Effector memory CD8-positive, alpha-beta T cell (primary cell): ENCODE measurements at places on chromosomes 2 and 18.

DNA sequence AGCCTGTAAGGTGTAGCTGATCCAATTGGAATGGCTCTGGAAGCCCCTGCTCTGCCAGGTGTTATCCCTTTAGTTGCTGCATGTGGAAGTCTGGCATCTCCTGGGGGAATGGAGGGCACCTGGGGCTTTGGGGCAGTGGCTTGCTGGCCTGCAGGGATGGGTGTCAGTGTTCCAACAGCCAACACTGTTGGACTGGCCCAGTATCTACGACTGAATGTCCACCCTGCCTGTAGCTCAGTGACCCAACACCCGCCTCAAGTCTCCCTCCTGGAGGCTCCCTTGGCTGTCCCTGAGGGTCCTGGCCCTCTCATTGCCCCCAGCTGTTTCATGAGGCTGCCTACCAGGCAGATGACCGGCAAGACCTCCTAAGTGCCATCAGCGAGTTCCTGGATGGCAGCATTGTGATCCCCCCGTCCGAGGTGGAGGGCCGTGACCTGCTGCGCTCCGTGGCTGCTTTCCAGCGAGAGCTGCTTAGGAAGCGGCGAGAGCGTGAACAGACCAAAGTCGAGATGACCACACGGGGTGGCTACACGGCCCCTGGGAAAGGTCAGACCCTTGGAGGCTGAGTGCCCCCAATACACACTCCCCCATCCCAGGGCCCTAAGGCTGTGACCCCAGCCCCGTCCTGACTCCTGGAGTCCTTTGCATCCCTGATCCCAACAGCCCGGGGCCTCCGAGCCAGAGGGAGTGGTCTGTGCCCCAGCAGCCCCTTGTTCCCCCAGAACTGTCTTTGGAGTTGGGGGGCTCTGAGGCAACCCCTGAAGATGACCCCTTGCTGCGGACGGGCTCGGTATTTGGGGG is 7.7 kb downstream of the SLC4A3 start:
- DNase-seq = no peak

GRCh38 chr2:129923265-129924091 is 56.0 kb upstream of the RAB6C start:
- DNase-seq = no peak

- DNase-seq = no peak
Observed at GRCh38 chr18:34757666-34758065, 47.6 kb downstream of the DTNA start.

DNA sequence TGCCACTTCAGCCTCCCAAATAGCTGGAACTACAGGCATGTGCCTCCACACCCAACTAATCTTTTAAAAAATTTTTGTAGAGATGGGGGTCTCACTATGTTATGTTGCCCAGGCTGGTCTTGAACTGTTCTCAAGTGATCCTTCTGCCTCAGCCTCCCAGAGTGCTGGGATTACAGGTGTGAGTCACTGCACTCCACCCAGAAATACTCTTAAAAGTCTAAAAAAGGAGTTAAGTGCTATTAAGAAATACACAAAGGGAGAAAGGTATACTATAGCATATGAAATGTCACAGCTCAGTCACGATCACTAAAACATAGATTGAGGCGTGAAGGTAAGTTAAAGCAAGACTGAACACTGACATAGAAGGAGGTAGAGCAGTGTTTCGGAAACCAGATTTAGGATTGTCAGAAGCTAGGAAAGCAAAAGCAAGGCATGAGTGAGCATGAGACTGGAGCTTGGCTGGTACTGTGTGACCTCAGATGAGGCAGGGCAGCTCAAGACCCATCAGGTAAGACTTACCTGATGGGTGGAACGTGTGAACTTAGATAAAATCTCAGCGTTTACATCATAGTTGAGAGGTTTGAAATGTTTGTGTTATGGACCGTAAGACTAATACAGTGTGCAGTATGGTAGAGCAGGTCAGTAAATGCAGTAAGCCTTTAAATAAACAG is 9.2 kb downstream of the CCNYL1 start:
- no peak for DNase-seq

GRCh38 chr18:10143596-10143995 is 229.8 kb downstream of the VAPA start:
- no peak for DNase-seq

DNA sequence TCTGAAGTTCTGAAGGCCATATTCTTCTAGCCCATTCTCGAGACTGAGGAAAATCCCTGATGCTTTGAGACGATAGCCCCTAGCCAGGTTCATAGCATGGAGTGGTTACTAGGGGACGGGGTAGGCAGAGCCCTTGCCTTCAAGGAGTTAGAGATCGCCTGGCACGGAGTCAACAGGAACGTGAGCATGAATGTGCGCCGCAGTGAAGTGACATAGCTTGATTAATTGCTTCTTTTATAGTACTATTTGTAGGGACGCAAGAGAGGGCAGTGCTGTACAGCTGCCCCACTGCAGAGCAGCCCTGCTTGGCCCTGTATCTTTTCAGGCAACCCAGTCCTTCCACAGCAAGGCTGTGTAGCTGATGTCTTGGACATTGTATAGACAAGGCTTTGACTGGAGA is 26.2 kb downstream of the HRH4 start:
- DNase-seq = no peak

DNA sequence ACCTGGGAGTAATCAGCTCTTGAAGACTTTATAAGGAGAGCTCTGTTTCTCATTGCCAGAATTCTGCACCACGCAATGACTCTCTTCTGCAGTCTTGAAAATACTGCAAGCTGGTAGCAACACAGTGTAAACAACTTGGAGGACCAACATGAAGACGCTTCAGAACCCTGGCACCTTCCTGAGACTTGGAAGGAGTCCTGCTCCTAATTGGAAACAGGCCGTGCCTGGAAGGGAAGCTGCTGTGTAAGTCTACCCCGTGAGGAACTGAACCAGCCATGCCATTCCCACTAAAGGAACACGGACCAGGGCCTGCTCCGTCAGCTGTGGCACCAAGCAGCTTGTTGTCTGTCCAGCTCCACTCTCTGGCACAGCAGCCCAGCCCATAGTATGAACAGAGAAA is 171.1 kb downstream of the PAX3 start:
- DNase-seq = no peak

DNA sequence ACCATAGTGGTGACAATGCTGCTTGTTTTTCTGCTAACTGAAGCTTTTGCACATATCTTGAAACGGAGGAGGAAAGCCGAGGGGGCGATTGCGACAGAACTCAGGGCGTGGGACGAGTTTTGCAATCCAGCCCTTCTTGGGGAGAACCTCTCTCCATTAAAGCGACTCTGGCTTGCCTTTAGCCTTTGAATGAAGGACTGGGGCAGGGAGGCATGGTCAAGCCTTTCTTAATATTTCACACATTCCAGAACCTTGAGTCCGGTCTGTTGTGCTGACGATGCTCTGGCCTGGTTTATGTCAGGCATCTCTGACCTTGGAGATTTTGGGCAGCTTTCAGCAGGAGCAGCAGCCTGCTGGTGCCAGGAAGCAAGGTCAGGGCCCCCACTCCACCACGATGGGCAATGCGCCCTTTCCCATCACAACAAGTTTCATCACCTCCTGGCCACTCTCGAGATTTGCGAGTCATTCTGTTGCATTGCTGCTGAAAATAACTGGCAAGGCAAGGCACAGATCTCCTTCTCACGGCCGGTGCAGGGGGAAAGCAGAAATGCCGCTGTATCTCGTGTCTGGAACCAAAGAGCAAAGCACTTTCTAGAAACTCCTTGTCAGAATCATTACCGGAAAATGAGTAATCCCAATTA is 10.8 kb downstream of the EMILIN2 start:
- no peak for DNase-seq

- DNase-seq = no peak
Observed at GRCh38 chr2:26758790-26759321, 5.2 kb upstream of the SLC35F6 start.

- no peak for DNase-seq
Observed at GRCh38 chr2:178377046-178377445, 73.9 kb downstream of the PRKRA start.

DNA sequence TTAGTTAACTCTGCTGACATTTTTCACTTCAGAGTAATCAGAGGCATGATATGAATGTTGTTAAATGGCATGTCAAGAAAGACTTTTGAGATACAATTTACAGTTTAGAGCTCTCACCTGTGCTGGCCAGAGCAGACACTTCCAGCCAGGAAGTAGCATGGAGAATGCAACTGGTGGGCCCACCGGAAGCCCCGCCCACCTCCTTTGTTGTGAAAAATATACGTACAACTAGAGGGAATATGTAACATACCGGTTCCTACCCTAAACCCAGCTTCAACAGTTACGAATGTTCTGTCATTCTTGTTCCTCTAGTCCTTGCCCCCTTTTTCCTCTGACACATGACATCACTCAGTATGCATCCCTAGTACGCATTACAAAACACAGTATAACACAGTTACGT is 70.2 kb upstream of the ITM2C start:
- no peak for DNase-seq
